Stimulated activated CD4-positive, alpha-beta T cell treated with anti-CD3 and anti-CD28 coated beads, TNF-alpha, amount 100 ng/mL, for 4 hours (primary cell): ENCODE measurements at places on chromosomes 2 and 18.
A peak's percentile ranks its signal among the peaks of the same experiment; 100 is the strongest.

GRCh38 chr18:40414155-40414754 lies 1540.8 kb upstream of the PIK3C3 start:
- no peak for DNase-seq

DNA sequence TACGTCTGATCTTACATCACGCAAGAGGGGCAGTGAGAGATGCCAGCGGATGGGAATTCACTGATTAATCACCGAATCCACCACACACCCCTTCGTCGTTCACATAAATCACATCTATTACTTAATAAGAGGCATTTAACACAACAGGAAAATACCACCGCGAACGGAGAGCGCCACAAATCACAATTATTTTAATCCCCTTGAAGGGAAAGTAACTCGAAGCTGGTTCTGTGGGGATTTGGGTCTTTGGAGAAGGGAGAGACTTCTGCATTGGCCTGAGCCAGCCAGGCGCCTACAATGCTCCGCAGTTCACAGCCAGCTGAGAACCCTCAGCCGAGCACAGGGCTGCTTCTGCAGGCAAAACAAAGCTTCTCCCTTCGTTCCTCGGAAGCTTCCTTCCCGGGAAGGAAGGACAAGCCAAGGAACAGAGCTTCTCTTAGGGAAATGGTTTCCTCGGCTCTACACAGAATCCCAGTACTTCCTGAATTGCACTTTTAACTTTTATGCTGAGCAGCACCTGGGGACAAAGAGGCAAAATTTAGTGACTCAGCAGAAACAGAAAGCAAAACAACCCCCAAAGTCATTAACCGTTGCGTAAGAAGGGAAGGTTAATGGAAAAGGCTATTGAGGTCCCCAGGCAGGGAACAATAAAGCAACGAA lies at the start of gene LRP1B:
TSS of gene LRP1B (minus strand) at position 7 of the 660 bp plus-strand sequence. CDS start 287 bp downstream, outside the sequence.
- DNase-seq: no peak

DNA sequence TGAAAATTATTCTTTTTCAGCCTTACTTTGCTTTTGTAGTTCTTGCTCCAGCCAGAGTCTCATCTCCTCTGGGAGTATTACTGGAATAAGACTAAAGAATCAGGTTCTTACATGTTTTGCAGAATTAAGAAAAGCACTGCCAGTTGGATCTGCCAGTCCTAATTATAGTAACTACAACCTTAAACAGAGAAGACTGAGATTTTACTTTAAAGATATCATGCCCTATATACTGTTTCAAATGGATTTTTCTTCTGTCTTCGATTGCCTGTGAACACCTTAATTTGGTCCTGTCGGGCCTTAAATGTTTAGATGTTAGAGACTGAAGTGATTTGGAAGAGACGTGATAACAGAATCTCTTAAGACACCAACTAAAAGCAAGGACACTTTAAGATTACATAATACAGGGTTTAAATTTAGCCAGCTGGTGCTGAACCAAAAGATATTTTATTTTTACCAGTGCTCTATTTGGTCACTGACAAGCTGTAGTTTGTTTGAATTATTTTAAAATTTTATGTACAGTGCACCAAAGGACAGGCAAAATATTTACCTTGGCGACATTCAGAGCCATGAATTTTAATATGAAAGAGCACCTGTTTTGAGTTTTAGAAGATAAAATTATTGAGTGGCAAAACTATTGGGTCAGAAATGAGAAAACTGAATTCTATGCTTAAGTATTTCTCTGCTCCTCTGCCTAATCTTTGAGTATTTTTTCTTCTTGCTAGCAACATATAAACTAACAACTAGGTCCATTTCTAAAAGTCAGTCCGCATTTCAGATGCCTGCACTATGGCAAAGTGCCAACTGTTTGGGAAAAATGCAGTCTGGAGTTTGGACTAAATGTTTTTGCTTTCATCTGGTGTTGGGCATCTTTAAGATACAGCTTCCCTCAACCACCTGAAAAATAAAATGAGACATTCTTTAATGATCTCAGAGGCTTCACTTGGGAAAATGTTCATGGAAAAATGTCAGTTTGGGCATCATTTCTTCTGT lies 300.0 kb downstream of the XIRP2 start:
- DNase-seq: no peak

DNA sequence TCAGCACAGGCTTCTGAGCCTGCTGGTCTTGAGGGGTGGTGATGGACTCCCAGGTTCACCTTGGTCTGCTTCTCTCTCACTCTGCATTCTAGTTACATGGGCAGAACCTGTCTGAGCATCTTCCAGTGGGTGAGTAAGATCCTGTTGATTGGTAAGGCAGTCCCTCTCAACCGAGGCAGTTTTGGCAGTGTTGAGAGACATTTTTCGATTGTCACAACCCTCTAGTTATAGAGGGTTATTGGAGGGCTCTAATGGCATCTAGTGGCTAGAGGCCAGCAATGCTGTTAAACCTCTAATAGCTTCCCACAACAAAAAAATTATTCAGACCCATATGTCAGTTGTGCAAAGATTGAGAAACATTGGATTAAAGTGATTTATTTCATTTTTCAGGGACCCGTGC lies 9.3 kb upstream of the MGAT5 start:
- no peak for DNase-seq

DNA sequence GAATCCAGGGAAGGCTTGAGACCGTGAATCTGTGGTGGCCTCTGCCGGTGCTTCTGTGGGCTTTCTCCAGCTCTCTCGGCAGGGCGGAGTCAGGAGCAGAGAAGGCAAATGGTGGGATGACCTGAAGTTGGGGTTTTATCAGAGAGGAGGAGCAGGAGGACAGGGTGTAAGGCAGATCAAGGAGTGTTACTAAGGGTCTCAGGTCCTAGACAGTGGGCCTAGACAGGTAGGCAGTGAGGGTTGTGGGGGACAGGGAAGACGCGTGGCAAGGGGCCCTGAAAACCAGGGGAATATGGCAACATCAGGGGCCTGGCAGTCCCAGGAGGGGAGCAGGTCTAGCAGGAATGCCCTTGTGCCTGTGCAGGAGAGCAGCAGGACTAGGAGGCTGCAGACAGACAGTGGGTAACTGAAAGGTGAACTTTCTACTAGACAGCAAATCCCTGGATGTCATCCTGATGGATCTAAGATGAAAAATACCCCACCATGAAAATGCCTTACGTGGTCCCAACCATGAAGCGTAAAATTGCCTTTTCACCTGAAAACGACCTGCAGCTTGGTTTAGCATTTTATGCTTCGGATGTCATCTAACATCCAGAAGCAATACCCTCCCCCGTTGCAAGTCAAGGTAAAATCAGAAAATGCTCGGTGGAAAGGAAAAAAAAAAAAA lies 42.1 kb downstream of the SRSF7 start:
- no peak for DNase-seq

DNA sequence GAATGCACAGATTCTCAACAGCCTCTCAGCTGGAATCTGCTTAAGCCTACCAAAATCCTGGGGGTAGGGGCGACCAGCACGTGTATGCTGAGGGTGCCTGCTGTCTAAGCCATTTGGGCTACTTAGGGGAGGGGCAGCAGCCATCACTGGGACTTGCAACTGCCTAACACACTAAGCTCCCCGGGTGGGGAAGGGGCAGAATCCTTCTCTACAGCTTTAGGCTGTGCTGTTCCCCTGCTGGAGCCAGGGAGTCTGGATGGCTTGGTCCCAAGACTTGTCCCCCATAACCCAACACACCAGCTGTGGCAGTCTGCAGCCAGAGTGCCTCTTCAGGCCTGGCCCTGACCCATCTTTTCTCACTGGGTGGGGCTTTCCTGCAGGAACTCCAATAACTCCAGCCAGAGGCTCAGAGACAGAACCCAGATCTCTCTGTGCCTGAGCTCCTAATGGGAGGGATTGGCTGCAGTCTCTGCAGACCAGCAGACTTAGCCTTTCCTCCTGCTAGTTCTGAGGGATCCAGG lies 305.4 kb upstream of the RND3 start:
- DNase-seq: no peak

DNA sequence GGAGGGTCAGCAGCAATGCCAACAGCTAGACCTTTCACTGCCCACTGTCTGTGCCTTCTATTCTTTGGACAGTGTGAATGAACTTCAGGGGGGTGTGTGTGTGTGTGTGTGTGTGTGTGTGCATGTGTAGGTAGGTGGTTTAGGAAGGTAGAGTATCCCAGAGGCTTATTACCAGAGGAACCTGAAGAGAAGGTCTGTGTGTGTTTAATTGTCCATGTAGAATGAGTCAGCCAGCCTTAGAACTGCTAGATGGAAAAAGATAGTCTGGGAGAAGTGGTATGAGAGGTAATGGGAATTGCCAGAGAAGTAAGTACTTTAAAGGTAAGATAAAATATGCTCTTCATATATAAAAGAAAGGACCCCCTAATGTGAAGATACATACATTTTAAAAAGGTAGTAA lies 522.2 kb downstream of the PIK3C3 start:
- no peak for DNase-seq

GRCh38 chr2:232027530-232027929 lies 66.0 kb downstream of the DIS3L2 start:
- no peak for DNase-seq

DNA sequence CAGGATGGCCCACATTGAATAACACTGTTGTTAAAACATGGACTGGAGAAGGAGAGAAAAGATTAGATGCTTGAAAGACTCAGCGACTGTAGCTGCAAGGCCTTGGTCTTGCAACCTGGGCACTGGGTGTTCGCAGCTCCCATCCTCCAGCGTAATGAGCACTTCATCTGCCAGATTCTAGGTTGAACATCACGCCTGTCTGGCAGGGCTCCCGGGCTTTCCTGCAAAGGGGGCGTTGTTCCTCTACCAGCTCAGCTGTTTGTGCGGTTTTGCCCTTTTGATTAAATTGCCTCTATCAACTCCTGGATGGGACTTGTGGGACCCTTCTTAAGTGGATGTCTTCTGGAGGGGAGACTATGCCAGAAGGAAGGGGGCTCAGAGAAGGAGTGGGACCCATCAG lies 215.4 kb downstream of the KLHL29 start:
- DNase-seq: no peak

- no peak for DNase-seq
Observed at GRCh38 chr2:121147766-121148165, 137.2 kb downstream of the TFCP2L1 start.

DNA sequence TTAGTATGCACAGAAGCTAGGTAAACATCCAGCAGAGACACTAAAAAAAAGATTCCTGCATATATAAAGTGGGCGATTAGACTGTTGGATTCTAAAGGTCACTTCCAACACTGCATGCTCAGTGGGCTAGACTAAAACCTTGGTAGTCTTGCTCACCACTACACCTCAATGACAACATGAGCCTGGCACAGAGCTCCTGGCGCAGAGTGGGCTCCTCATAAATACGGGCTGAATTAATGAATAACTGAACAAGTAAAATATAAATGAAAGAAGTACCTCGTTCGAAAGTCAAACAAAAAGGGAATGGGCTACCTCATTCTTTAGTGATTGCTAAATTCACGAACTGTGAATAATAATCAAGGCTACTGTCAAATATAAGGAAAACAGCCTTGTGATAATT lies 185.3 kb downstream of the STK39 start:
- no peak for DNase-seq

GRCh38 chr2:8584174-8585066 lies 97.4 kb upstream of the ID2 start:
- DNase-seq: no peak

DNA sequence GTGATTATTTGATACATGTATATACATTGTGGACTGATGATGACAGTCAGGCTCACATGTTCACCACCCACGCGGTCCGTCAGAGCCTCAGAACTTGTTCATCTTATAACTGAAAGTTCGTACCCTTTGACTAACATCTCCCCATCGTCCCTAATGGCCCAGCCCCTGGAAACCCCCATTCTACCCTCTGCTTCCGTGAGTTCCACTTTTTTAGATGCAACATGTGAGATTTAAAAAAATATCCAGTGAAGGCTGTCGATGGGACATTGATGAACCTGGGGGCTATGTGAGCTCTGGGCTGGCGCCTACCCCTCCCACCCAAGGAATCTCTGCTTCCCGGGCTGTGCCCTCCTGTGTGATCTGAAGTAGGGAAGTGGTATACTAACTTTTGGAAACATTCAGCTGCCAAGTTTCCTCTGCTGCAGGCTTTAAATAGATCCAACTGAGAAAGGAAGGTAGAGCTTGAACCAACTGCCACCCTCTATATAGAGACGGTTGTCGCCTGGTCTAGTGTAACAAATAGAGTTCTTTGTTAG lies 163.8 kb downstream of the FAM210A start:
- DNase-seq: peak; percentile 63

- no peak for DNase-seq
Observed at GRCh38 chr2:175356901-175357300, 175.4 kb upstream of the ATP5MC3 start.

DNA sequence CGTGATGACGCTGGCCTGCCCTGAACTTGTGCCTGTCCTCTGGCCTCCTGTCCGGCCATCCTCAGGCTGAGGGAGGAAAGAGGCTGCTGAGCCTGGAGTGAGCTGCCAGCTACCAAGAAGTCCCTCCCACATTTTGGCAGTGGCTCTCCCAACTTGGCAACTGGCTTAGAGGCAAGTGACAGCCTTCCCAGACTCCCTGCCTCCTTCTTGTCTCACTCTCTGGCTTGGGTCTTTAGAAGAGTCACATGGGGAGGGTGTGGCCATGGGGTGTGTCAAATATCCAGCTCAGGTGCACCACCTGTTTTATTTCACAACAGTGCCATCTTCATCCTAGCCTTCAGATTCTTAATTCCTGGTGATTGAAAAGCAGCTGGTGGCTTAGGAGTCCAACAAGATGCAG lies 222.9 kb downstream of the PRKCE start:
- no peak for DNase-seq

- no peak for DNase-seq
Observed at GRCh38 chr2:24702800-24703199, 90.4 kb downstream of the PTRHD1 start.

- peak; percentile 94 for DNase-seq
Observed at GRCh38 chr18:26226229-26227050, at the start of gene TAF4B. Gene TAF4B, plus strand, starts transcription at chr18:26226445. Its CDS starts 489 bp downstream, at chr18:26226934.

DNA sequence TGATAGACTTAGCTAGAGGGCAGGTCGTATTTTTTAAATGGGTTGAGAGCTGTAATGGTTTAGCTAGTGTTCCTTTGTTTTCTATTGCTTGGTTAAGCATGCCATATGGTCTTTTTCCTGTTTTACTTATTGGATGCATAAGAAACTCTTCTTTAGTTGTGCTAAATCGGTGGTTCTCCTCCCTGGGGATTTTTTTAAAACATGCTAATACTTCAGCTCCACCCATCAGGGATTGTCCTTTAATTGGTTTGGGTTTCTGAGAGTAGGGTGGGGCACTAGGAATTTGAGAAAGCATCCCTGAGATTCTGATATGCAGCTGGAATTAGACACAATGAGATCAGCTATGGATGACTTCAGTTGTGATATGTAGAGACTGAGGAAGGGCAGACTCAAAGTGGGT lies 497.2 kb downstream of the THSD7B start:
- no peak for DNase-seq
